ENCODE measurements at places on chromosomes 1 and 21.

- peak; percentile 37 for DNase-seq
Observed at GRCh38 chr1:169586395-169587255, at the start of gene F5. Gene F5 (minus strand): TSS chr1:169586481. CDS start chr1:169586386, 95 bp downstream.

DNA sequence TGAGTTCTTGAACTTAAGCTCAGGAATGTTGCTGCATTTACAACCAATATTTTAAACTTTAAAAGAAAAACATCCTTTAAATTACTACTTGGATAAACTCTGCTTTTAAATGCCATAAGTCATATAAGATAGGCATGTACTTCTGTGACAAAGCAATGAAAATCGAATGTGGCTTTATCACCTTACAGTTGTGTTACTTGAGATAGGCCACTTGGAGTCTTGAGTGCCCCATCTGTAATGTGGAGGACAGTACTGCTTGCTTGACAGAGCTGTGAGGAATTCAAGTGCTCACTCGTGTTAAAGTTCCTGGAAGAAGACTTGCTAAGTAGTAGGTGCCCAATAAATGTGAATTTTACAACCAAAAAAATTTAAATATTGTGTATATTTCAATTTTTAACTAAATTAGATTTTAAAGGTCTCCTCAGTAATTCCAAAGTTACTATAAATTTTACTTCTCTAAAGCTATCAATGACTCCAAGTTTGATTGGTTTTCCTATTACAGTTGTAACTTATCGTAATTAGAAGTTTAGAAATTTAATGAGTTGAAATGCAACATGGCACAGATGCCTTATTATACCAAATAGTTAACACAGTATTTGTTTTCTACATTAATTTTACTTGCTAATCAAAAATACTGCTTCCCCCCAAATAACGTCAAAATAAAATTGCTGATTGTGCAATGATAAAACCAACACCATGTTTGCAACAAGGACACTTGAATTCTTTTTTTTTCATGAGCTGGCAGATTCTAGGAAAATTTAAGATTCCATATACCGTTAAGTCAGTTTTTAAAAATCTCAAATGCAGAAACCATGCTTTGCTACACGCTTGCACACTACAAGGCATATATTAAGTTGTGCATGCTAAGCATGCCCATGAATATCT lies 21.8 kb downstream of the PSMB2 start:
- DNase-seq: no peak

DNA sequence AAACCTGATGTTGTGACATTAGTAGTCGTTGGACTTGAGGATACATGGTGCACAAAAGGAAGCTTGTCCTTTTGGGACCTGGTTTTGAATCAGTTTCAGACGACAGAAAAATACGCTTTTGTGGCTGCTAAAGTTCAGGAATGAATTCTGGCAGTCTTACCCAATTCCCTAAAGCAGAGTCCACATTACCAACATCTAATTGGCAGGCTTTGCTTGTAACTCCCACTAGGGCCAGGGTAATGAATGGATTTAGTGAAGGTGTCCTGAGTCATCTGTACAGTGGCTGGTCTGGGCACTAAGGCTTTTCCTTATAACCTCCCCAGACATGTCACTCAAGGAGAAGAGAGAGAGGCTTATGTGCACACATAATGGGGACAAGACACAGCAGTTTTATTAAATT lies 66.2 kb upstream of the RNPC3 start:
- DNase-seq: peak; percentile 15

- DNase-seq: no peak
Observed at GRCh38 chr21:46662765-46663500, 27.5 kb downstream of the PRMT2 start.

DNA sequence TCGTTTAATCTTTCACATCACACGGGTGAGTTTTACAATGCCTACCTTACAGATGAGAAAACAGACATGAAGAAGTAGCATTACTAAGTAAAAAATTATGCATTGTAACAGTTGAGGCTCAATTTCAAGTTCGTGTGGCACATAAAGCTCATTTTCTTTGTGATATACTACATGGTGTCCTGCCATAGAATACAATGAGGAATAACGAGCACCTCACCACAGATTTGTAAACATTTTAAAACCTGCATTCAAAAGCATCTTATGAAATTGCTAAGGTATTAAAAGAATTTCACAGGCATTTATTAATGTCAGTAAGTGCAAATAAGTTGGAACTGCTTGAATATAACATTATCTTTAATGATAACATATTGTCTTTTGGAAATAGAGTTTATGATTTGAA lies 47.8 kb upstream of the DEPDC1 start:
- no peak for DNase-seq

DNA sequence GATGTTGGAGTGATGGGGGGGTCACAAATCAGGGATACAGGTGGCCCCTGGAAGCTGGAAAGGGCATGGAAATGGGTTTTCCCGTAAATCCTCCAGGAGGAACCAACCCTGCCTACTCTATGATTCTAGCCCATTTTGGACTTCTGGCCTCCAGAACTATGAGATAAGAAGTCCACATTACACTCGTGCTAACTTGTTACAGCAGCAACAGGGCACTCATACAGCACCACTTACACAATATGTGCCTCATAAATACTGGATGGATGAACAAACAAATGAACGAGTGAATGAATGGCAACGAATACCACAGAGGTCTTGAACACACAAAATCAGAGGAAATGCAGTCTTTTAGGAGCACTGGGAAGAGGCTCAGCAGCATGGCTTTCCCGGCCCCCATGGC lies 531.3 kb downstream of the NPHP4 start:
- DNase-seq: no peak

DNA sequence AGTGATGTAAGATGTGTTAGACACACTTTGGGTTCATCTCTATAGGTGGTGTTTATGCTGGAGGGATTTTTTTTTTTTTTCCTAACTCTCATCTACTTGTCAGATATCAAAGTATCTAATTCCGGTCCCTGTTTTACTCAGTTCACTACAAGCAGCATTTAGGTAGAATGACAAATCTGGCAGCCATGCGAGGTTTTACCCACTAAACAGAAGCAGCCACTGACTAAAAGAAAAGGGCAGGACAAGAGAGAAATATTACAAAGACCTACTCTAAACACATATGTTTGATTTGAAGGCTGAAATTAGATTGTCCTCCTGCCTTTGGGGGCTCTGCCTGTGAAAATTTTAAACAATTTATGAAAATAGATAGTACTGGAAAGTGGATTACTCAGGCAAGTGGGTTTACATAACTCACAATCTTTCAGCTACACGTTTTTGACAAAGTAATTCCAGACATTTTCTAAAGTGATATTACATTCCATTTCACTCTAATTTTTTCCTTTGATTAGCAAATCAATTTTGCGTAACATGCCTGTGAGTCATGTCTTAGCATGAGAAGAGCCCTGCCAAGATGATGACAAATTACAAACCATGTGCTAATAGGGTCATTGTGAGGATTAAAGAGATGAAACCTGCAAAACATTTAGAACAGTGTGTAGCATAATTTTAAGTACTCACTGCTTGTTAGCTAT lies 172.6 kb downstream of the PLA2G4A start:
- DNase-seq: peak; percentile 95

- peak; percentile 39 for DNase-seq
Observed at GRCh38 chr21:36630485-36631206, 68.3 kb upstream of the SIM2 start.

DNA sequence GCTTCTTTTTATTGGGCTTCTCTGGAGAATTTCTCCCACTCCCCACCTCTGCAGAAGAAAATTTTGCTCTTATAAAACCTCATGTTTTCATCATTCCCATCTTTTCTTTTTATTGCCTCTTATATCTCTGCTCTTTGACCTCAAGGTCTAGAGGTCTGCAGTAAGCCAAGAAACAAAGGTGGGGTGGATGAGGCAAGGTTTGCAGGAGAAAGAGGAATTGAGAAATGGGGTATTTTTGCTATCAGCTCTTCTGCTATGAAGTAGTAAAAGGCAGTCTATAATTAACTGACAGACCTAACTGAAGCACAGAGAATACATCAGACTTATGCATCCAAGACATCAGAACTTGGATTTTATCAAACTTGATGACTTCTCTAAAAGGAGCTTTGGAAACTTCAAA lies 22.9 kb downstream of the SYT11 start:
- DNase-seq: no peak

- no peak for DNase-seq
Observed at GRCh38 chr1:108570998-108571401, 11.1 kb downstream of the EEIG2 start.

DNA sequence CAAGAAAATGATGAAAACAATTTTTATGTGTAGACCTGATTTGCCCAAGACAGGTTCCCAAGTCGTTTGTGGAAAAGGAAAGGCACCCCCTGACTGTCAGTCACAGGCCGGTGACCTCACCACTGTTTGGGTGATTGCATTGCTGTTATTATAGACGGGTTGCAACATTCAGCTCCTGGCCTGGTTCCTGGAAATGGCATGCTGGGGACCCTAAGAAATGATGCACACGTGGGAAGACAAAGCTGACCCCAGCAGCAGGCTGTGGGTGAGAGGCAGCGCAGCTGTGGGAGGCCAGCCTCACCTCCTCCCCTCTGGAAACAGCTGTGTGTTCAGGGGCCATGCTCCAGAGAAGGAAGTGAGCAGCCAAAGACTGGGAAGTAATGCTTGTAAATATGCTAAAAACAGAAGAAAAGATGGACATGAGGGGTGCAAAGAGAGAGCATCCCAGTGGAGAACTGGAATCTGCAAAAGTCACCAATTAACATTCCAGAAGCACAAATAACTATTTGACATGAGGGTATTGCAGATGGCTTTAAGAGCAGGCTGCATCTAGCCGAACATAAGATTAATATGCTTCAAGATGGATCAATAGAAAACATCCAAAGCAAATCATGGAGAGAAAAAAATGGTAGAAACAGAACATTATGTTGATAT lies 23.4 kb upstream of the ABCG1 start:
- DNase-seq: peak; percentile 34

DNA sequence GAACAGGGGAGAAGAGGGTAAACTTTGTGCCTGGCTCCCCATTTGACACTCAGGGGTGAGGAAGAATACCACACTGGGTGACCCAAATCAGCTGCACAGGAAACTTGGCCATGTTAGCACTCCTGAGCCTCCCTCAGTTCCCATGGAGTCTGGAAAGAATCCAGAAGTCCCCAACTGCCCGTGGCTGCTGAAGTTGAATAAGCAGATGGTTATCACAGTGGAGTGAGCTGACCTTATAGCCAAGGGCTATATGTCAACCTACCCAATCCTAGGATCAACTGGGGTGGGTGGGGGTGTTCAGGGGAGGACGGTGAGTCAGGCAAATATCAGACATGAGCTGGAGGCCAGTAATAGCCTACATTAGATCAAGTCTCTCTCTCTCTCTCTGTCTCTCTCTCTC lies 20.4 kb downstream of the KCNH1 start:
- no peak for DNase-seq

GRCh38 chr21:44829507-44830092 lies 11.7 kb upstream of the SUMO3 start:
- no peak for DNase-seq

DNA sequence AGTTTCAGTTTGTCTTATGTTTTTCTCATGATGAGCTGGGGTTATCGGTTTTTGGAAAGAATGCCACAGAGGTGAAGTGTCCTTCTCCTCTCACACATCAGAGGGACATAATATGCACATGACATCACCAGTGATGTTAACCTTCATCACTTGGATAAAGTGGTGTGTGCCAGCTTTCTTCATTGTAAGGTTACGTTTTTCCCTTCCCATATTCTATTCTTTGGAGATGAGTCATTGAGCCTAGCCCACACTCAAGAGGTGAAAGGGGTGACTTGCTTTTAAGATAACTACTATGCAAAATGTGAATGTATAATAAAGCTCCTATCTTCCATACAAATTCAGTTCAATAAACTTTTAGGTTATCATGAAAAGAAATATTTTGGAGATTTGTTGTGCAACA lies 36.7 kb upstream of the MAGI3 start:
- DNase-seq: peak; percentile 3

- no peak for DNase-seq
Observed at GRCh38 chr1:69167876-69168275, 399.8 kb upstream of the LRRC7 start.

GRCh38 chr1:44045064-44045463 lies 13.8 kb upstream of the SLC6A9 start:
- DNase-seq: no peak

DNA sequence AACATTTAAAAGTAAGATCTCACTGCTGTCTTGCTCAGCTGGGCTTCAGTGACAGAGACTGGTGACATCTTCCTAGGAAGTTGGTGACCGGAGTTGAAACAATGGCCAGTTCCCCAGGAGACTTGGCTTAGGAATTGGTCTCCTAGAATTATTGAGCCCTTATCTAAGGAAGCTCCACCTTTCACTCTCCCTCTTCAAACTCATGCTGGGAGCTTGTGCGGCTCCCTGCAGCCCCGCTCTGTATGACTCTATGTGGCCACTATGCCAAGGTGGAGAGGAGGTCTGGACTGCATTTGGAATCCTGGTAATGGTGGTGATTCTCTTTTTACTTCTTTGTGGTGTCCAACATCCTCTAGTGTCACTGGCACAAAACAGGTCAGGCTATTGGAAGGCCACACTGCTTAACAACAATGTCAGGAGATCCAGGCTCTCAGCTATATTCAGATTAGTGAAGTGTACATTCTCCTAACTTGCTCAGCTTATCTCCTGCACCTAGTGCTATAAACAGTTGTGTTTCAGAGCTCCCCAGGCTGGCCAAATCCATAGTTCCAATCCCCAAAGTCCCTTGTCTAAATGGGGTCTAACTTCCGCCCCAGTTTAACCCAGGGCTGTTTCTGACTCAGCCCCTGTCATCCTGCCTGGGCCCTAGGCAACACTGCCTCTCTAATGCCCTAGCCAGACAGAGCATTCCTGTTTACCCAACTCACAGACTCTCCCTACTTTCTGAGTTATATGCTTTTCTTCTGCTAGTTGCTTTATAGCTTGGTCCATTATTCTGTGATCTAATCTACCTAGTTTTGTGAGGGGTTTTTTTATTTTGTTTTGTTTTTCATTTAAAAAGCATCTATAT lies 18.3 kb downstream of the ATP2B4 start:
- DNase-seq: peak; percentile 79

- DNase-seq: no peak
Observed at GRCh38 chr1:92854101-92854785, 22.4 kb downstream of the RPL5 start.

GRCh38 chr1:218705391-218705790 lies 360.3 kb downstream of the TGFB2 start:
- DNase-seq: no peak

GRCh38 chr1:23273450-23274133 lies 56.3 kb upstream of the HTR1D start:
- DNase-seq: peak; percentile 80

- no peak for DNase-seq
Observed at GRCh38 chr1:184469396-184469795, 82.6 kb downstream of the C1orf21 start.

Data from fibroblast of skin of right biceps (primary cell).